SHP77 (cell line): ENCODE measurements at places on chromosomes 16 and 17.

DNA sequence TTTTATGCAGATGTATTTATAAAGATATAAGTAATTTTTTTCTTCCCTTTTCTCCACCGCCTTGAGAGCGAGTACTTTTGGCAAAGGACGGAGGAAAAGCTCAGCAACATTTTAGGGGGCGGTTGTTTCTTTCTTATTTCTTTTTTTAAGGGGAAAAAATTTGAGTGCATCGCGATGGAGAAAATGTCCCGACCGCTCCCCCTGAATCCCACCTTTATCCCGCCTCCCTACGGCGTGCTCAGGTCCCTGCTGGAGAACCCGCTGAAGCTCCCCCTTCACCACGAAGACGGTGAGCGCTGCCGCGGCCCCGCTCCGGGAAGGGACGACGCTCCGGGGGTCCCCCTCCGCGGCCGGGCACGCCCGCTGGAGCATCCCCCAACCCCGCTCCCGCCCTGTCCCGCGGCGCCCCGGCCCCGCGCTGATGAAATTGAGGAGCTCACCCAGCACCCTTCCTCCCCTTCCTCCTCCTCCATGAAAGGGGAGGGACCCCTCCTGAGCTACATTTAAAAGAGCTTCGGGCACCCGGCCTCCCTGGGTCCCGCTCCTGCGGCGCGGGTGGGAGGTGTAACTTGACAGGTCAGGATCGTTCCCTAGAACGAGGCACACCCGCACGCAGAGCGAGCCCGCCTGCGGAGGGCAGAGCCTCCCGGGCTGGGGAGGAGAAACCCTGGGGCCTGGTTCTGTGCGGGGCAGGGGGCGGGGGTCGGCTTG lies 706 bp downstream of the HLF start:
- no peak for DNase-seq

DNA sequence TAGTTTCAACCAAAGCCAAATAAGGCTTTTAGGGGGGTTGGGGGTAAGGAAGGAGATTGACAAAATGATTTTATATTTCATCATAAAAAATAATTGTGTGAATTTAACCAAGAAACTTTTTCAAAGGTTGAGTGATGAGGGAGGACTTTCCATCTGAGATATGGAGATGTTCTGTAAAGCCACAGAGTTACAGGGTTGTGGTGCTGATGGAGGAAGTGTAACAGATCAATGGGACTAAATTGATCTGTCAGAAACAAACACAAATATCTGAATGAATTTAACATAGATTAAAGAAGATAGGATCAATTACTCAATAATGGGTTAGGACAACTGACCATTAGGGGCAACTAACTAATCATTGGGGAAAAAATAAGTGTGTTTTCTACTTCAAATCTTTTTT lies 14.2 kb upstream of the PIK3R5 start:
- no peak for DNase-seq

DNA sequence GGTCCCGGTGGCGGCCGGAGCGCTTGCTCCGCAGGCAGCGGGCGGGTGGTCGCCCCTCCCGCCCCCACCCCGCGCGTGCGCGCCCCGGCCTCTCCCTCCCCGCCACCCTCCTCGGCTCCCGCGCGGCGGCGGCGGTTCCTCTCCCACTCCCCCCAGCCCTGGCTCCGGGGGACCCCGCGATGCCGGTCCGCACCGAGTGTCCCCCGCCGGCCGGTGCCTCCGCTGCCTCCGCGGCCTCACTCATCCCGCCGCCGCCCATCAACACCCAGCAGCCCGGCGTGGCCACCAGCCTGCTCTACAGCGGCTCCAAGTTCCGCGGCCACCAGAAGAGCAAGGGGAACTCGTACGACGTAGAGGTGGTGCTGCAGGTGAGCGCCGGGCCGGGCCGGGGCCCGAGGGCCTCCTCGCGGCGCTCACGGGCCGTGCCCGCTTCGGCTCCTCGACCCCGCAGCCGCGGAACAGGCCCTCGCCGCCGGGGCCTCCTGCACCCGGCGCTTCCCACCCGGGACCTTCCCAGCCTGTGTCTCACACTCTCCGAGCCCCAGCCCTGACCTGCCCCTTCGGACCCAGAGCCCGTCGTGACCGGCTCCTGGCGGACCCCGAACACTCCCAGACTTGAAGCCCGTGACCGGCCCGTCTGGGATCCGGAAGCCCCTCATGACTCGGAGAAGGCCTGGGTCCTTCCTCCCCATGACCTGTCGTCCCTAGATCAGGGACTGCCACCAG lies 490 bp downstream of the GID4 start:
- peak; percentile 64 for DNase-seq

DNA sequence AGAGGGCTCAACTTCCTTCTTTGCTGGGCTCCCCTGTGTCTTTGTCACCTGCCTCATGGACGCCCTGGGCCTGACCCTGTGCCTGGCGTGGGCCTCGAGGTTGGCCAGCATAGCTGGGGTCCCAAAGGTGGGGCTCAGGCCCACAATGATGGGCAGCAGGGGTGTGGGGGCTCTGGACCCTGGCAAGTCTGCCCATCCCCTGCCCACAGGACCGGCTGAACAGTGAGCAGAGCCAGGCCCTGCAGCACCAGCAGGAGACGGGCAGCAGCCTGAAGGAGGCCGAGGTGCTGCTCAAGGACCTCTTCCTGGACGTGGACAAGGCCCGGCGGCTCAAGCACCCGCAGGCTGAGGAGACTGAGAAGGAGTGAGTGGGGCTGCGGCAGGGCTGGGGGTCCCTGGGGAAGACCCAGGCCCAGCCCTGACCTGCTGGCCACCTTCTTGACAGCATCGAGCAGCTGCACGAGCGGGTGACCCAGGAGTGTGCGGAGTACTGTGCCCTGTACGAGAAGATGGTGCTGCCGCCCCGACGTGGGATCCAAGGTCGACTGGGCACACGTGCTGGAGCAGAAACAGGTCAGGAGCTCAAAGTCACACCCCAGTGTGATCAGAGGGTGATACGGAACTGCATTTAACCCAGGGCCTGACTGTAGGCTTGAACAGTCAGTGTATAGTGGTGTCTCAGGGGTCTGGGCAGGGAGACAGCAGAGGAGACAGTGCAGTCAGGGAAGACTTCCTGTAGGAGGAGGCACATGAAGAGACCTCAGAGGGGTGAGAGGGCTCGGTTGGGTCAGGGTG lies 3.8 kb downstream of the EVPLL start:
- DNase-seq, result no peak

DNA sequence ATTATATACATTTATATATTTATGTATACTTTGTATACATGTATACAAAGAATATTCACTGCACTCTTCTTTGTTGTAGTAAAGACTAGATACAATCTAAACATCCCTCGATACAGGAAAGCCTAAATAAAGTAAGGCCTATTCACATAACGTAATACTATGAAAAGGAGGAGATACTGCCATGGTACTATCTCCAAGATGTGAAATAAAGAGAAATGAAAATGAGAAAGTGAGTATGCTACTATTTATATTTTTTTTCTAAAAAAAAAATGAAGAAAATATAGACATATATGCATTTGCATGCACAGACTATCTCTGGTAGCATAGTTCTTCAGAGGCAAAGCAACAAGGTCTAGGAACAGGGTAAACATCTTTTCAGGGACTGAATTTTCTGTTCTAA lies 19.4 kb downstream of the CFDP1 start:
- no peak for DNase-seq

GRCh38 chr16:77191259-77191969 lies 424 bp downstream of the MON1B start:
- peak; percentile 6 for DNase-seq

- DNase-seq, result no peak
Measured at GRCh38 chr16:81284995-81285600, 29.7 kb upstream of the GAN start.

DNA sequence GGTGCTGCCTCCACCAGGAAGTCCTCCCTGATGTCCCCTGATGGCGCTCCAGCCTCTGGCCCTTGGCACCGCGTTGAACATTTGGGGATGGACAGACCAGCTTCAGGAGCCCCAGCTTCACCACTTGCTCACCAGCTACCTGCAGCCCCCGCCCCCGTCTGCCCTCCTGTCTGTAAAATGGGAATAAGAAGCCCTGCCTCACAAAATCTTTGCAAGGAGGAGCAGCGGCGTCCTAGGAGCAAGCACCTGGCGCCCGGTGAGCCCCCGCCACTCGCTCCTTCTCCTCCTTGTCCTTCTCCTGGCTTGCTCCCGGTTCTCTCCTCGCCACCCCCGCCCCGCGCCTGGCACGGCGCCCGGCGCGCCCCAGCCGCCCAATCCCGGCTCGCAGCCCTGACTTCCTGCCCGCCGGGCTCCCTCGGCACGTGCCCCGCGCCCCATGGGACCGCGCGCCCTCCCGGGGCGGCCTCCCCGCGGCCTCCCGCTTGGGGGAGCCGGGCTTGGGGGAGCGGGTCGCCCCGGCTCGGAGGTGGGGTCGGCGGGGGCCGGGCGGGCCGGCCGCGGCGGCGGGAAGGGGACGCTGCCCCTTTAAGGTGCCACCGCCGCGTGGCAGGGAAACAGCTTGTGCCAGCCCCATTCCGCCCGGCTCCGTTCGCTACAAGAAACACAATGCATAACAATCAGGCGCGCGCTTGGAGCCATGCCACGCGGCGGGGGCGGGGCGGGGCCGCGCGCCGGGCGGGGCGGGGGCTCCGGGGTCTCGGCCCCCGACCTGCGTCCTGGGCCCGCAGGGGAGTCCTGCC lies 9.1 kb upstream of the PPP1R1B start:
- DNase-seq, result no peak

- no peak for DNase-seq
Measured at GRCh38 chr16:70393662-70394061, 45.2 kb downstream of the ST3GAL2 start.

- DNase-seq, result no peak
Measured at GRCh38 chr17:42288803-42289610, 709 bp downstream of the STAT5A start.

GRCh38 chr16:28975158-28975599 lies 601 bp downstream of the SPNS1 start:
- no peak for DNase-seq

DNA sequence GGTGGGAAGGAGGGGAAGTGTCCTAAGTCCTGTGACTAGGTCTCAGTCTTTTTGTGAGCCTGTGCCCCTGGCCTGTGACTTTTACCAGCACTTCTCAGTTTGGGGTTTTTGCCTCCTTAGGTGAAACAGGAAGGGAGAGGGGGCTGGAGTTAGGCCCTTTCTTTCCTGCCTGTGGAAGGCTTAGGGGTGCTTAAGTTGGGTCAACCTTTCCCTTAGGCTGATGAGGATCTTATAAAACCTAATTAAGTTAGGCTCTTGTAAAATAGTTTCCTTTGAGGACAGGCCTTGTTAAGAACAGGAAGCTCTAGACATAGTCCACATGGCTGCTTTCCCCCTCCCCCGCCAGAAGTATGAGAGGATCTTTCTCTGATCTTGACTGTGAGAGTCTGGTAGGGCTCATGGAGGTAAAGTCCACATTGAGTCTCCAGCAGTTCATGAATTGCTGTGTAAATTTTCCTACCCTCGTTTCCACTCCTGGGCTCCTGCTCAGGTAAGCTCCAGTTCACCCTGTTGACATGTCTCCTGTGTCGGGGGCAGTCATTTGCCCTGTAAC lies 17.0 kb upstream of the DNASE1 start:
- no peak for DNase-seq

DNA sequence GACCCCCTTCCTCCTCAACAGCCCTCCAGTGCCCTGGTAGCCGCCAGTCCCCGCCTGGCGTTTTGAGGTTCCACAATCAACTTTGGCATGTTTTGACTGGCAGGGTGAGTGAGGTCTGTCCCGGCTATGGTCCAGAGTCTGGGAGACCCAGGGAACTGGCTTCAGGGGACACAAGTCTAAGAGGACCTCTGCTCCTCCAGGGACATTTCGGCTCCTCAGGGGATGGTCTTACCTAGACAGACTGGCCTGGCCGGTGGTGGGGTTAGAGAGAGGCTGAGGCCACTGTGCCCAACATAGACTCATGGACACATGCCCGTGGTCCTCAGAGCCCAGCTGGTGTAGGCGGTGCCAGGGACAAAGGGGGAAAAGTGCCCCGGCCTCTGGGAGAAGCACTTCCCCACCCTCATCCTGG lies 2.2 kb downstream of the TMC8 start:
- DNase-seq, result no peak

DNA sequence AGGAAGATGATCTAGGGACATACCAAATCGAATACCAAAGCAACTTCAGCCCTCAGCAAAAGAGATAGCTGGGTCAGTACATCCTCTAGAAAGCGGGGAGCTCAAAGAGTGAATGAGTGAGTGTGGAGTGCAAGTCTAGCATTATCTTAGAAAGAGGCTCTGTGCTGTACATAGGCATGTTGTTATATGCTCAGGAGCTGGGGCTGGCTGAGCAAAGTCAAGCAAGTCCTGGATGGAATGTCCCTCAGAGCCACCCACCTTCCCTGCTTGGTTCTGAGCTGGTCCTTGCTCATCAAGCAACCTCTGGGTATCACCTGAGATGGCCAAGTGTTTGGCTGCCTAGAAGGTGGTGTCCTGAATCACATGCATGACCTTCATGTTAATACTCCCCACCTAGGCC lies 4.9 kb upstream of the KLHL11 start:
- no peak for DNase-seq

DNA sequence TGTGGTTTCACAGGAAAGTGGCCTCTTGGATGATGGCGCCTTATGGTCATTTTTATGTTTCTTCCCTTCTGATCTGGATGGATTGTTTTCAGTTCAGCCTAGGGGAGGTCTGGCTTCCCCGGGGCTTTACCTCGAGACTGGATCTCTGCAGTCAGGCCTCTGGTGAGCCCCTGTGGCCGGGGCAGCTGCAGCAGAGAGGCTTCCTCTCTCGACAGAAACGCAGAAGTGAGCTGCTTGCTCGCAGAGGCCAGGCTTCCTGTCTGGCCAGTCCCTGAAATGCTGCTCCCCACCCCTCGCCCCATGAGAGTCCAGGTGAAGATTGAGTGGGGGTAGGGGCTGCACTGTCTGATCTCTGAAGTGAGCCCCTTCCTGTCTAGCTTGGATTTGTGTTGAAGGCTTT lies 44.0 kb downstream of the PLCG2 start:
- no peak for DNase-seq

DNA sequence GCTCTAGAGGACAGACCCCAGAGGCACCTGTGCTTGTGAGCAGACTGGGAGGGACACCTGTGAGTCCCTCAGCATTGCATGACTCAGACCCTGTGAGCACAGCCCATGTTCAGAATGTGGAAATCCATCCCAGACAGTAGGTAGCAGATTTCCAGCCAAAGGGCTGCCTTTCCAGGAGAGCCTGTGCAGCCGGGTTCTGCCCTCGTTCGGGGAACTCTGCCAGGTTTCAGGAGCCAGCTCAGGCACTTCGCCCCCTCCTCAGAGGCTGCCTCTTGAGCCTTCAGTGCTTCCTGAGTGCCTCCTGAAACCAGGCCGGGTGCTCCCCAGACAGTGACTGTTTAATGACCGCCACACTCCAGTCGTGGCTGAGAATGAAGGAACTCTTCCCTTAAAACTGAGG lies 23.3 kb upstream of the SDR42E2 start:
- DNase-seq, result no peak

GRCh38 chr16:66266436-66267291 lies 99.8 kb upstream of the CDH5 start:
- DNase-seq, result no peak
